ENCODE measurements at places on chromosomes 3 and 15.

DNA sequence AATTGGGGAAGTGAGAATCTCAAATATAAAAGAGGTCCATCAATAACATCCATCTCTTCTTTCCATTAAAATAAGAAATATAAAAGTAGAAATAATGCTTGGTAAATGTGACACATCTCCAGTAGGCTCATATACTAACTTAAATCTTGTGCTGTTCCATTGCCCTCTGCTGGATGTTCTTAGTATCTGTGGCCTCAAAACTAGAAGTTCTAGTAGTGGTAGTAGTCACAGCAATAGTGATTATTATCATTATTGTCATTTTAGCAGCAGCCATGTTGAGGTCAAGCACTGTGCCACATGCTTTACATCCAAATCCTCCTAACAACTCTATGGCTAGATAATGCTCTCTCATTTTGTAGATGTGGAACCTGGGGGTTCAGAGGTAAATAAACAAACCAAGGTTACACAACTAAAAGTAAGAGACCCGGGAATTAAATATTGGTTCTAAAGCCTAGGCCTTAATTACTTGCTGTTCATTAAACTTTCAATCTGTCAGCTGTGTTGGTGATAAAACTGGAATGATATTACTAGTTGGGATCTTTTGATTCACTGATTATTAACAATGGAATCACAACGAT is 20.2 kb upstream of the BTLA start:
- DNase-seq: peak; percentile 31

- no peak for DNase-seq
Measured at GRCh38 chr3:106850437-106850836, 526.8 kb upstream of the CCDC54 start.

DNA sequence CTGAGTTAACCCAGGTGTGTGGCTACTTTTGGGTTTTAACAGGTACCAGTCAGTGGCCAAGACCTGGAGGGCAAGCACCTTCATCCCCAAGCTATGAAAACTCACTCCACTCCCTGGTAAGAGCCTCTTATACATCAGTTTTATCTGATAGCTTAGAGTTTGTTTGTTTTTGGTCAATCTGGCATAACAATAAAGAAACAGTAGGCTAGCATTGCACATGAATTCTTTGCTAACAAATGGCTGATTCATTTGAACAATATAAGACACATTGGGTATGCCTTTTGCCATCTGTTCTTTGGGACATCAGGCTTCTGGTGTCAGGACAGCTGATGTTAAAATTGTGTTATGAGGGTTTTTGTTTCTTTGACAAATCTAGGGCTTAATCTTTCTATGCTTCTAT is 125.0 kb upstream of the CGNL1 start:
- no peak for DNase-seq

DNA sequence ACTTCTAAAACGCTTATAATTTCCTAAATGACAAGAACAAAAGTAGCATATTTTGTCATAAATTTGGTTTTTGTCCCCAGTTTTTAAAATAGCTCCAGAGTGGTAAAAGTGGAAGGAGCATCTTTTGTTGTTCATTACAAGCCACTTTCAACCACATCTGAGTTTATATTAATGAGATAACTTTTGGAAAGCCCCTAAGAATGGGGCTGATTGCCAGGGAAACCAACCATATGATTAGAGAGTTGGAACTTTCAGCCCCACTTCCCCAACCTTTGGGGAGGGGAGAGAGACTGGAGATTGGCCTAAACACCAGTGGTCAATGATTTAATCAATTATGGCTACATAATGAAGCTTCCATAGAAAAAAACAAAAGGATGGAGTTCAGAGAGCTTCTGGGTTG is 57.4 kb downstream of the CPA3 start:
- no peak for DNase-seq

- no peak for DNase-seq
Measured at GRCh38 chr15:98727115-98728040, 79.0 kb downstream of the IGF1R start.

- DNase-seq: no peak
Measured at GRCh38 chr3:111999484-112000324, 982 bp downstream of the TAGLN3 start.

GRCh38 chr3:117278424-117279190 is 569.0 kb downstream of the TUSC7 start:
- DNase-seq: no peak

GRCh38 chr15:31214158-31214863 is 112.3 kb upstream of the KLF13 start:
- DNase-seq: no peak

DNA sequence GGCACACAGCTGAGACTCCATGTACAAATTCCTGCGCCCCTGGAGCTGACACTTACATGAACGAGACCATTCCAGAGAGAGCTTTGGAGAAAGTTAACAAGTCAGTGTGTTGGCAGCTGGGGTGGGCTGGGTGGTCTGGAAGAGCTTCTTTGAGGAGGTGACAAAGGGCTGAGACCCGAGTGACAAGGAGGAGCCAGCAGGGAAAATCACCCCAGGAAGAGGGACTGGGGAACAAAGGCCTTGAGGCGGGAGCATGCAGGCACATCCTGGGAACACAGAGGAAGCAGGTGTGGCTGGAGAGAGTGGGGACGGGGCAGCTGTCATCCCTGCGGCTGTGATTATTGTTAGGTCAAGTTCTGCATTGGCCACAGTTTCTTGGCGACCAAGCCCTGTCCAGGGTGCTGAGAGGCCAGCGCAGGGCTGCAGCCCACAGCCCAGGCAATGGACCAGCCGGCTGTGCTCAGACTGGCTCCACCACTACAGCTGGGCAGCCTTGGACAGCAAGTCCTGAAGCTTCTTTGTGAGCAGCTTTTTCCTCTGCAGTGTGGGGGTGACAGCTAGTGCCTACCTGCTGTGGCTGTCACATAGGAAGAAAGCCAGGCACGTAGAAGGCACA is 34.2 kb upstream of the PRR23E start:
- DNase-seq: no peak

DNA sequence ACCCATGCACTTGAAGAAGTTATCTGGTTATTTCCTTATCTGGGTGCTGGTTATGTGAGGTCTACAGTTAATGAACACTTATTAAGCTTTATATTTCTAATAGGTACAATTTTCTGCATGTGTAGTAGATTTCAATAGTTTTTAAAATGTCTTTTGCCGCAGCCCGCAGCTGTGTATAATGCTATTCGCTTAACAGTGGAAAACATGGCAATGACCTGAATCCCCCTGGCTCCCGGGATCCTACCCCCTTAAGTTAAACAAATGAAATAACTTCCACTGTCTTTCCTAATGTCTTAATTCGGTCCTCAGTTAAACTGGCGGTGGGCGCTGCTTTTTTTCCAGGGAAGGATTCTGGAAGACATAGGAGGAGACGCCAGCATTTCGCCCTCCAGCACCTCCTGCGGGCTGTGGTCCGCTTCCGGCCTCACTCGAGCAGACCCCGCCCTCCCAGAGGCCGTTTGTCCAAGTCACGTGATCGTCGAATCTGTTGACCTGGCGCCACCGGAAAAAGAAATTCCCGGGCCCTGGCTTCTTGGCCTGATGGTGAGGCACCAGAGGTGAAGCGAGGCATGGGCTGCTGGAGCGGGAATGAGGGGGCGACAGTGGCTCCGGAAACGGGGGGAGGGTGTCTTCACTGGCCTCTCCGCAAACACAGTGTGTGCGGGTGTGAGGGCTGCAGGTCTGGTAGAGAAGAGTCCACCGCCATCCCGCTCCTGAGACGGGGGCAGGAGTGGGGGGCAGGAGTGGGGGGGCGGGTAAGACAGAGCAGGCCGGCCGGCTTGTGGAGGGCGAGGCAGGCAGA is 45.6 kb upstream of the CSPG4 start:
- peak; percentile 72 for DNase-seq

DNA sequence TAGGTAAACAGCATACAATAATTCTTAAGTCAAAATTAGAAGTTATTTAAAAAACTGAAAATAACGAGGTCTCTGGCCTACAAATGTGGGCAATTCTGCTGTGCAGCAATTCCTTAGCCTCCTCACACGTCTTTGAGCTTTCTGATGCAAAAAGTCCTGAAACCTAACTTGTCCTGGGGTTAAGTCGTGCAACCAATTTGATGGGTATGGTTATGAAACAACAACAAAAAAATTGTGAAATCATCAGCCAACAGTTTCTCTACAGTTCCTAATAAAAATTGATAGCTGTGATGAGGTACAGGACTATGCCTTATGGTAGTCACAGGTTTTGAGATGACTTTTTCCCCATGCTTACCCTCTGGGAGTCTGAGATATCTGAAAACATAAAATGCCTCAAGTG is 6.5 kb upstream of the GLB1 start:
- no peak for DNase-seq

DNA sequence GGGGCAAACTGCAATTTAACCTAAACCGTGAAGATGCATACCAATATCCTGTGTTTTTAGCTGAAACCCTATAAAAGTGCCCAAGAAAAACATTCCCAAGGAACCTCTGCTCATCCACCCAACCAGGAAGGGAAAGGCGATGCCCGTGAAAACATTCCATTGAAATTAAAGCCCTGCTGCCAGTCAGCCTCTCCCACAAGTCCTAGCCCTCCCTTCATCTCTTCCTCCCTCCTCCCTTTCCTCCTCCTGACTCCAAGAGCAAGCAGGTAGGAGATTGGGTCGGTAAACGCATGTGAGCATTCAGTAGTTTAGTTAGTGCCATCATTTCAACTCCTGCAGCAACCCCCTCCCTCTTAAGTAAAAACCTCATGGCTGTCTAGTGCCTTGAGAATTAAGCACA is 27.7 kb downstream of the HES1 start:
- no peak for DNase-seq

GRCh38 chr3:42007785-42008184 is 45.9 kb upstream of the ULK4 start:
- no peak for DNase-seq

GRCh38 chr3:133408366-133408765 is 8.5 kb downstream of the BFSP2 start:
- no peak for DNase-seq

DNA sequence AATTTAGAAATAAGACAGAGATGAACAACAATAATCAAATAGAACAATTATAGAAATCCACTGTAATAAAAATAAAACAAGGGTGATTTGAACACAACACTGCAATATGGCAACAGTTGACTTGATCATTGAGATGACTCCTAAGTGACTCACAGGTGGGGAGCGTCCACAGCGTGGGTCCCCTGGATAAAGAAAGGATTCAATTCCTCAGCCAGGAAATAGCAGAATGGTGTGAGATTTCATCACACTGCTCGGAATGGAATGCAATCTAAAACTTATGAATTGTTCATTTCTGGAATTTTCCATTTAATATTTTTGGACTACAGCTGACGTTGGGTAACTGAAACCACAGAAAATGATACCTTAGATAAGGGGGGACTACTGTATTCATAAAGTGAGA is 82.0 kb downstream of the CNTN3 start:
- DNase-seq: no peak

- DNase-seq: no peak
Measured at GRCh38 chr3:195015021-195015420, 255.9 kb downstream of the XXYLT1 start.

GRCh38 chr15:51483985-51484384 is 138.6 kb downstream of the DMXL2 start:
- DNase-seq: no peak

DNA sequence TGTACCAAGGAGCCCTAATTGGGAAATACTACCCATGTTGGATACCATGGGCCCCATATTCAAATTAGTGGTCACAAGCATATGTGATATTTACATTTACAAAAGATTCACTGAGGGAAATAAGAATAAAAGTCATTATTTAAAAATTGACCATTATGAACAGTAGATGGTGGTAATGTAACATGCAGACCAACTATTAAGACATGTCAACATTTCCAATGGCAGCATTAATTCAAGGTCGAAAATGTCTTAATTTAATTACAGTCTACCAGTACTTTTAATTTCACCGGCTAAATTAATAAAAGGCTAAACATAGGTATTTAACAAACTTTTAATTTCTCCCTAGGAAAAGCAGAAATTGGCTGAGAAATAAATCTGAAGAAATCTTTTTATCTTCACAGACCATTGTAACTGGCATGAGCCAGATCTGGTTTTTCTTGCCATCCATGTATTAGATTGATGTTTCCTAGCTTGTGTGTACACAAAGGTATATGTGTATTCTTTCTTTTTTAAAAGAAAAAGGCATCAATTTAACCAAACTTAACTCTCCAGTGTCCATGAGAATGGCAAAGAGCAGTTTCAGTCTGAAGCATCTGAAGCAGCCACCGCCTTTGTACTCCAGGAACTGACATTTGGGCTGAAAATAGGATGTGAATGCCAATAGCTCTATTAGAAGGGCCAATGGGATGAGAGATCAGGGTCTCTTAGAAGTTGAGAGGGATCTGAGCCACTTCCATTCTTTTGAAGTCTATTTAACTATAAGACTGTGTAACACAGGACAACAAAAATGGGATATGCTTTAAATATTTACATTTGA is 26.6 kb downstream of the NEK11 start:
- no peak for DNase-seq

GRCh38 chr3:100748220-100748619 is 38.9 kb downstream of the TFG start:
- DNase-seq: no peak

GRCh38 chr15:83673385-83673784 is 19.5 kb downstream of the ADAMTSL3 start:
- DNase-seq: no peak

GRCh38 chr3:12978682-12979081 is 94.5 kb downstream of the IQSEC1 start:
- no peak for DNase-seq

- no peak for DNase-seq
Measured at GRCh38 chr3:56881841-56882240, 80.1 kb upstream of the ARHGEF3 start.

DNA sequence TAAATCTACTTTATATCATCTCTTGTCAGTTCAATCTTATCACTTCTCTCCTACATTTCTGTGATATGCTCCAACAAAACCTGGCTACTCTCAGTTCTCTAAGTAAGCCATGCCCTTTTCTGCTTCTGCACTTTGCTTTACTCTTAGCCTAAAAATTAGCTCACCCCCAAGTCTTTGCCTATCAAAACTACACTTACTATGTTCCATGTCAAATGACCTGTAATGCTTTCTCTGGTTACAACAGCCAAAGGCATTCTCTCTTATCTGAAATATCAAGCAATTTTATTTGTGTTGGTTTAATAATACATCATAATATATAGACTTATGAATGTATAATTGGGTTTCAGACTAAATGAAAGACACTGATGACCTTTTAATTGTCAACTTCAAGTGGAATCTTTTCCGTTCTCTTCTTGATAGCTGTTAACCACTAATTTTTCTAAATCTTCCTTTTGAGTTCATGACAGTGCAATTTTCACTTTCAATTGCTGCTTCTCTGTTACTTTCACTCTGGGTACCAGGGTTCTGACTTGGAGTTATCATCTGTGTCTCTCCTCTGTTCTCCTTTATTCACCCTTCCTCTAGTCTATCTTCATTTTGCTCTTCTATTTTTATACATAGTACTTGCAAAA is 619.0 kb upstream of the GOLIM4 start:
- no peak for DNase-seq

DNA sequence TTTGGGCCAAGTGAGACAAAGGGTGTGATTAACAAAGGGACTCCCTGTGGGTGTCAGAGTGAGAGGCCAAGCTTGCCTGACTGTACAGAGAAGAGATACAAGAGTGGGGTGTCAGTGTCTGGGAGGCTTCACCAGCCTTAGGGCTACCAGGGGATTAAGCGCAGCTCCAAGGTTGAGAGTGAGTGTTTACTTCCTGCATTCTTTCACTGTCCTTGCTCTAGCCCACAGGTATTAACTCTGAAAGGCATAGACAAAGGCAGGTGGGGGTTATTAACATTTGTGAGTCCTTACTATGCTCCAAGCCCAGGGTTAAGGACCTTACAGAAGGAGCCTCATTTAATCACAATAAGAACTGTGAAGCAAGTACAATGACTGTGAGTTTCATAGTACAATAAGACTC is 107.6 kb downstream of the IL20RB start:
- no peak for DNase-seq

GRCh38 chr3:23182996-23183513 is 20.1 kb upstream of the UBE2E2 start:
- DNase-seq: no peak
